ENCODE measurements at places on chromosomes 7 and 10.

DNA sequence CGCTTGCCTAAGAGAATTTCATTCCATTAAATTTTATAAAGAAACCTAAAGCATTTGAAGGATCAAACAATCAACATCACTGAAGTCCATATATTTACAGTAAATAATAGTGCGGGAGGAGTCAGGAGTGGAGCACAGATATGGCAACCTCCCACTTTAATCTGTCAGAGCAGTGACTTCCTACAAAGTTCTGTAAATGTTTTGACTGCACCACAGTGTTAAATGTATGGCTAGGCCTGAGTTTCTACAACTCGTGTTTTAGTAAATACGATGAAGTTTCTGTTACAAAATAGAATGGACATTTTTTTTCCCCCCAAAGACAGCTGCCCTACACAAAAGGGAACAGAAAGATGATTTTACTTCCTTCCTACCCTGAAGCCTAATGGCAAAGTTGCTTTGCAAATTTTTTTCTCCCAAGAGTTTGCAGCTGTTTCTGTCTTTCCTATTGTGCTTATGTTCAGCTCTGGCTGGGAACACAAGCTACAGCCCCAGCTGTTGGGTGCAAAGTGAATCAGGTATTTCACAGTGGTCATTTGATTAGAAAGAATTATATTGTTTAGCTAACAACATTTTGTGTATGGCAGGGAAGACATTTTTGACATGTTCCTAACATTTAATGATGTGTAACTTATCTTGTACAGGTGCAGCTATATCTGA is 62.1 kb downstream of the MET start:
- no peak for DNase-seq

DNA sequence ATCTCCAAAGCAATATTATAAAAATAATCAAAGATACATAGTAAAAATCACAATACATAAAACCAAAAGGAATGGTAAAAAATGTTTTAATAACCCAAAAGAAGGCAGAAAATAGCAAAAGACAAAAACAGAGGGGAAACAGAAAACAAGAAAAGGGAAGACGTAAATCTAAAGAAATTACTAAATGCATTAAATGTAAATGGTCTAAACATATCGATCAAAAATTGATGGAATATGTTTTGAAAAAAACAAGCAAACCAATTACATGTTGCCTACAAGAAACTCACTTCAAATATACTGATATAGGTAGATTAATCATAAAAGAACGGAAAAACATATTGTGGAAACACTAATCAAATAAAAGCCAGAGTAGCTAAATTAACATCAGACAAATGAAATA is 369.1 kb downstream of the GRID1 start:
- DNase-seq = no peak

DNA sequence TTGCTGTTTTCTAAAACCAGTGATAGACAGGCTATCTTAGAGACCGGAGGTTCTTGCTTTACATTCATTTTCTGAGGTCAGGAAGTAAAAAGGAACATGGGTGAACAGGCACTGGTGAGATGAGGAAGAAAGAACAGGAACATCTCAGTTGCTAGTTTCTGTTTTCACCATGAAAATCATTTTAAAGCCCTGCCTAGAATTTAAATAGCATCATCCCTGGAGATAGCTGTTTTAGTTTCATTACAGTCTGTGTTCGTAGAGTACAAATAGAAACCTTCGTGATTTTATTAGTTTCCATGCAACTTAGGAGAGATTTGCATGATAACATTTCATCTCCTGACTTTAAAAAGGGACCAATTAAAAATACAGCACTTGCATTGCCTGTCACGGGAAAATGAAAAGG is 14.7 kb downstream of the KCNMA1 start:
- no peak for DNase-seq

- DNase-seq = no peak
These were observed 83.2 kb upstream of the COL1A2 start for GRCh38 chr7:94311515-94311914.

Measured in memory B cell (primary cell).